ENCODE measurements at places on chromosomes 3 and 15.

DNA sequence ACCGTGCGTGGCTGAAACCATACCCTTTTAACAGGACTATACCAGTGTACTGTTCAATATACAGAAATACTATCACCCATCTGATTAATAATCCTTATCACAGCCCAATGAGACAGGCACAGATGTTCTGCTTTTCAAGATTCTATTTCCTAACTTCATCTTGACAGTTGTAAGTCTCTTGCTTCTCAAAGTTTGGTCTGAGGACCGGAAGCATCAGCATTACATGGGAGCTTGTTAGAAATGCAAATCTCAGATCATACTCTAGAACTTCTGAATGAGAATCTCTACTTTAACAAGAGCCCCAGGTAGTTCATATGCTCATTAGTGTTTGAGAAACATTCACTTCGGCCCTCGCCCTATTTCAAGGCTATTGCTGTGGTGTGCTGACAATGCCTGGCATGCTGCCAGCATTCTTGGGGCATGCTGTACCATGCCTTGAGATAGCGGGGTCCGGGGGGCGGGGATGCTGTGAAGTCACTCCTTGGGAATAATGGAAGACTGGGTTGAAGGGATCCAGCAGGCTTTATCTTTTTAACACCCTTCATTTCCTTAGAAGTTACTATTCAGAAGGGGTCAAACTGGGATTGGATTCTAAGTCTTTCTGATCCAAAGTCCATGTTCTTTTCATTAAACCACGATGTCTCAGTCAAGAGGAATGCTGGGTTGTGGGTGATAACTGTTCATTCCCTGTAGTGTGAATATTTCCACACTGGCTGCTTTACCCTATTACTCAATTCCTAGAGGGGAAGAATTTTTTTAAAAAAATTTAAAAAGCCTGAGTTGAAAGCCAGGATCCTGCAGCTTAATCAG is 194.7 kb downstream of the LPP start:
- no peak for DNase-seq

DNA sequence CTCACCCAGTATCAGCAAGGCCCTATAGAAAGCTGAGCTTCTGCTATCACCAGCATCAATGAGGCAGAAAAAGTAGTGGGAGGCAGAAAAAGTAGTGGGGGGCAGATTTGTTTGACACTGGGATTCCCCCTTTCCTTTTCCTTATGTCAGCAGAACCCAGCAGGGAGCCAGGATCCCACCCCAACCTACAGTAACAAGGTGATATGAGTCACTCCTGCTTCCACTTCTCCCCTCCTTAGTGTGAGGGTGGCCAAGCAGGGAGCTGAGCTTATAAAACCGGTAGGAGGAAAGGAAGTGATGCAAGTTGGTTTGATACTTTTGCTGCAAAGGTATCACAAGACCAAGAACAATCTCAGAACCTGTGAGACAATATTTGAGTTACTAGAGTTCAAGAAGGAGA is 128.7 kb downstream of the SCAPER start:
- DNase-seq = no peak

DNA sequence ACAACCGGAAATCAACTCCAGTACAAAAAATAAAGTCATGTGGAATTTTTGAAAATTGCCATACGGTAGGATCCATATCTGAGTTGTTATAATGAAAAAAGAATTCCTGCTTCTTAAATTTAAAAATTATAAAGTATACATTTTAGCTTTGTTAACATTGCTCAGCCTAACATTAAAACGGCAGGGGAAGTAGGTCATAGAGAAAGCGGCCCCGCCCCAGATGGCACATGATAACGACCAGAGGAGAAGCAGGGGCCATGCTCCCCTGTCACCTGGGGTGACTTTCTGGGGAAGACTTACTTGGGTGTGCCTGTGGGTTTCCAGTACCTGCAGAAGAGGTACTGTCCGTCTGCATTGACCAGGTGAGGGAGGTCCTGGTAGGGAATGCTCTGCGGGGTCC is 921 bp downstream of the MGLL start:
- no peak for DNase-seq

- DNase-seq = no peak
Observed at GRCh38 chr3:196159526-196159925, 51.7 kb downstream of the ZDHHC19 start.

- no peak for DNase-seq
Observed at GRCh38 chr15:62390791-62391640, 225.9 kb upstream of the C2CD4B start.

Measured in COLO829 (cell line).